ENCODE measurements at places on chromosomes 2 and 18. TPM values are rescaled to one million over a fixed set of nuclear protein-coding genes. Genes with fewer than 3 reads are reported as not detected.

MPP4 gene
- total RNA-seq, result 0.22 TPM

LYG2 gene
- total RNA-seq, result not detected

EFEMP1 gene
- 75.2 TPM for total RNA-seq

GAL3ST2 gene
- total RNA-seq, result 0.33 TPM

SPATA3 gene
- total RNA-seq, result not detected

IL1B gene
- total RNA-seq, result 1.5 TPM

IL36A gene
- total RNA-seq, result not detected

CROCC2 gene
- 0.30 TPM for total RNA-seq

REEP1 gene
- 118 TPM for total RNA-seq

MYL1 gene
- total RNA-seq, result 3.3 TPM

NYAP2 gene
- total RNA-seq, result 12.6 TPM

ANKRD36B gene
- total RNA-seq, result 88.5 TPM

CXXC1 gene
- 31.2 TPM for total RNA-seq
